ENCODE measurements at places on chromosomes 4 and X.

GRCh38 chr4:173301518-173302201 is 32.5 kb downstream of the HMGB2 start:
- no peak for DNase-seq

DNA sequence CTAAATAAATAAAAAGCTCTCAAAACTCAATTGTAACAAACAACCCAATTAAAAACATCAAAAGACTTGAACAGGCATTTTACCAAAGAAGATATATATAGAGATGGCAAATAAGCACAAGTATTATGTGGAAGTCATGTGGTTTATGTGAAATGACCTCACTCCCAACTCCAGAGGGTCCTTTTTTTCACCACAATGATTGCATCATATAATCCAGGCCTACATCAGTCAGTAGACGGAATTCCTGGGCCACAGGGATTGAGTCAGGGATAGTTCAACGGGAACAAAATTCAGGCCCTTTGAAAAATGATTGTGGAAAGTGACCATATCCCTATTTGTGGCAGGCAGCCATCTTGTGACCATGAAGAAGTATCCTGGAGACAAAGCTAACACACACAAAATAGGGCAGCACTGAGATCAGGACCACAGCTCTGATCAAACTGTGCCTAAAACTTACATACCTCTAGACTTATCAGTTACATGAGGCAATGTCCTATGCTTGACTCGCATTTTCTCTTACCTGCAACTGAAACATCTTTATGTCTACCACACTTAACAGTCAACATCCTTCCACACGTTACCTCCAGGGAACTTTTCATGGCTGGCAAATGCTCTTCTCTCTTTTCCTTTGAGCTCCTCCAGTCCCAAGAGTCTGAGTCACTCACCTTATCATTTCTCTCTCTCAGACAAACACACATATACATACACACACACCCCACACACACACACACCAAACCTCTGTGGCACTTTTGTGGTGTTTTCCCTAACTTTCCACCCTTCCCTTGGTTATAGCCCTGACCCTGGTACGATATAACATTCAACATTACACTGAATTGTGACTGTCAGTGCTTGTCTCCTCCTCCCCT is 113.5 kb downstream of the PHF8 start:
- DNase-seq, result no peak

GRCh38 chr4:83010522-83011318 is at the start of gene LIN54:
Gene LIN54, minus strand, starts transcription at chr4:83010823. Its CDS starts 25,979 bp downstream, at chr4:82984844.
- DNase-seq, result no peak

GRCh38 chrX:23989689-23990088 is 37.3 kb downstream of the KLHL15 start:
- no peak for DNase-seq

DNA sequence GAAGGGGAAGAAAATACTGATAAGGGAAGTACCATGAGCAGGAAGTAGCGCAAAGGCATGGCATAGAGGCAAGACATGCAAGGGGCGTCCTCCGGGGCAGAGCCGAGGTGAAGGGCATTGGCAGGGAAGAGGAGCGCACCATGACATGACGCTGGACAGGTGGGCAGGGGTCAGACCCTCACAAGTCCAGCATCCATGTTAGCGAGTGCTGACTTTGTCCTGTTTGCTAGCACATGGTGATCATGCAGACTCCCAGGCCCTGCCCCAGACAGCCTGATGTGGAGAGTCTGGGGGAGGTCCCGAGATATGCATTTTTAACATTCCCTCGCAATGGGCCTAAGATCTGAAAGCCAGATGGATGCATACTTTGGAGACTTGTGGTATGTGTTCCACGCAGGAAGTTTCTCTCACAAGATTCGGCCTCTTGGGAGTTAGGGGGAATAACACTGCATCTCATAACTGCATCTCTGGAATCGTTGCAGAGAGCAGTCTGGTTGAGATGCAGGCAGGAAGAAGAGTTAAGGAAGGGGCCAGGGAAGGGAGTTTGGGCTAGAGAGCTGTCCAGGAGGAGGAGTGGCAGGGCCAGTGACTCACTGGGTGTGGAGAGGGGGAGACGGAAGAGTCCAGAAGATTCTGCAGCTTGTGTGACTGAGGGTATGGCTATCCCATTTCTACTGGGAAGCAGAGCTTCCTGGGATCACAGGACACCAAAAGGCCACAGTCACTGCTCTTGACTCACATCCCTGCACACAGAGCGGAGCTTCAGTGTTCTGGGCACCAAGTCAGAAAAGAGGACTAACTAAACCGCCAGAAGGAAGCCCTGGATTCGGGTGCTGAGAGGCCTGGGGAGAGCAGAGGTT is 59.7 kb downstream of the FAM184B start:
- no peak for DNase-seq

- DNase-seq, result no peak
These were observed 49.7 kb upstream of the NPNT start for GRCh38 chr4:105845559-105845958.

GRCh38 chrX:23012636-23013035 is 12.9 kb downstream of the DDX53 start:
- DNase-seq, result no peak

DNA sequence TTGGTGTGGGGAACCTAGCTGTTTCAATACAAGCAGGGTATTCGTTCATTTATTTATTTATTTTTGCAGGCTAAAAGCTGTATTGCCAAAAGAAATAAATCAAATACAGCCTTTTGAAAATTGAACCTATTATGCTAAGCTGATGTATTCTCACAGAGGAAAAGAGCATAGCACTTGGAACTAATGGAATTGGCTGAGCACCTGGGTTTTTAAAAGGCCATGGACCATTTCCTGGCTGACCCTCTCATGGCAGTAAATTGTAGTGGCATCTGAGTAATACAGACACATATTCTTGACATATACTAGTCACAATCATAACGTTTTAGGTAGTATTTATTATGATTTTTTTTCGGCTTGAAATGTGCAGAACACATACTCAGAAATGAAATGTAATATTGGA is 71.8 kb upstream of the ALG13 start:
- no peak for DNase-seq

GRCh38 chr4:137075586-137075985 is 456.7 kb downstream of the PCDH18 start:
- DNase-seq, result no peak

DNA sequence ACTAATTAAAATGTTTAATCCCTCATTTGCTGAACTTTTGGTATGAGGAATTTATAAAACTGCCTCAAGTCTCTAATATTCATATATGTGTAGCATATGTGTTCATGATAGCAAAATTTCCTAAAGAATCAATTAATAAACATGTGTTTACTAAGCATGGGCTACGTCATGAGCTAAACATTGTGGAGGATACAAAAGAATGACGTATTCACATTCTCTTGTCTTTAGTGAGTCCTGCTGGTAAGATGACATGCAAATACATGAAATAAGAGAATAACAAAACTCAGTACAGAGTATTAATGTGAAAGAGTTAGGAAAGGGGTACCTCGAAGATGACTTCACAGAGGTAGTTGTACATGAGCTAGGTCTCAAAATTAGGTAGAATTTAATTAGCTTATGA is 121.9 kb upstream of the POF1B start:
- no peak for DNase-seq

- DNase-seq, result no peak
These were observed 58.1 kb upstream of the HOPX start for GRCh38 chr4:56739066-56739777.

DNA sequence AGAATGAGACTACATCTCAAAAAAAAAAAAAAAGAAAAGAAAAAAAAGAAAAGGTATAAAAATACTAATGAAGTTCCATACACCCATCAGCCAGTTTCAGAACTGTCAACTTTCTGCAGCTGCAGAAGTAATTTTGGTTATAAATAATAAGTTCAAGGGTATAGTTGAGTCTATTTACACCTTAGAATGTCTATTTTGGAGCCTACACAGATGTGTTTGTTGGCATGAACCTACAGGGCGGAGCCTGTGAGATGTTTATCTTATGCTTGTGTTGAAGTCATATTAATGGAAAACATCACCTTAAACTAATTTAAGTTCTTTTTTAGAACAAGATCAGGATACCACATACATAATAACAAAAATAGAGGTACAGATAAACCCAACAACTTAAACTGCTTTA is 85.8 kb downstream of the RAPGEF2 start:
- no peak for DNase-seq

DNA sequence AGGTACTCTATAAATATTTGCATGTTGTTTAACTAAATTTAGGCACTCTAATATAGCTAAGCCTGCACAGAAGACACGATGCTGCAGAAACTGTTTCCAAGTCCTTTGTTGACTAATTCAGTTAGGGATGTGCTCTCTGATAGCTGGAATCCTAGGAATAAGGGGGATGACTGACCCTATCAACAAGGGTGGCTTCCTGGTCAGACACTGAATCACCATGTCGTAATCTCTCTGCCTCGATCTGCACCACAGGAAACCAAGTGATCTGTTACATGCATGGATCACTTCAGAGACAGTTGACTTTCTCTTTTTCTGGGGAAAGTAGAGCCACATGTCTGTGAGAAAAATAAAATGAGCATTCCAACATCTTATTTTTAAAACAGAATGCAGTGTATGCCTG is 169.1 kb downstream of the GUCY2F start:
- DNase-seq, result no peak

GRCh38 chr4:125316401-125316790 is 1.6 kb downstream of the FAT4 start:
- no peak for DNase-seq

DNA sequence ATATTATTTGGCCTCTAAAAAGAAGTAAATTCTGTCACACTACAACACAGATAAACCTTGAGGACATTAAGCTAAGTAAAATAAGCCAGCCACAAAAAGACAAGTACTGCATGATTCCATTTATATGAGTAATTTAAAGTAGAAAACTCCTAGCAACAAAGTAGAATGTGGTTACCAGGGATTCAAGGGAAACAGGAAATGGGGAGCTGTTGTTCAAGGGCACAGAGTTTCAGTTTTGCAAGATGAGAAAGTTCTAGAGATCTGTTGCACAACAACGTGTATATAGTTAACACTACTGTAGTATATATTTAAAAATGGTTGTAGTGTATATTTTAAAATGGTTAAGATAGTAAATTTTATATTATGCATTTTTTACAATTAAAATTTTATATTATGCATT is 25.4 kb downstream of the SEC31A start:
- peak; percentile 91 for DNase-seq

- no peak for DNase-seq
These were observed 247.6 kb downstream of the CBLL2 start for GRCh38 chrX:22520128-22520828.

GRCh38 chr4:80201252-80202151 is 4.2 kb downstream of the PRDM8 start:
- no peak for DNase-seq

- no peak for DNase-seq
These were observed 837 bp downstream of the CITED1 start for GRCh38 chrX:72304877-72305276.

DNA sequence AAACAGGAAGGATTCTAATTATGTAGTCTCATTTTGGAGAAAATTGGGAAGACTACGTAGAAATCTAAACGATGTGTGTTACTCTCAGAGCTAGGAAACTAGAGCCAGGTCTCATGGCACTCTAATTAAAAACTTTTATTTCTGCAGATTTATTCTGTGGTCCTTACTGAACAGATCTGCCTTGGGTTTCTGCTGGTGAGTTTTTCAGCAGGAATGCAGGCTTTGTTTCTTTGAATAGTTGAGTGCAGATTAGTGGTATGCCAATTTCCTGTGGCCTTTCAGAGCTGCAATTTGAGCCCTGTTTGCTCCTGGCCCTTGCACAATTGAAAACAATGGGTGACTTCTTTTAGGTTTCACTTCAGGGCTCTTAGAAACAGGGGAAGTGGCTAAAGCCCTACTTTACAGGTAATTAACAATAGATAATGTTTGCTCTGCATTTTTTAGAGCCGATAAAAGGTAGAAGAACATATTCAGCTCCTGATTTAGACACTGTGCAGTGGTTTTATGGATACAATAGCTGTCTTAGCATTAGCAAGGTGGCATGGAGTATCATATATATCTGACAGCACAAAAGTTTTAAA is 21.8 kb downstream of the SPRY1 start:
- DNase-seq, result peak; percentile 73

- DNase-seq, result no peak
These were observed 109.4 kb downstream of the DLG3 start for GRCh38 chrX:70554081-70554480.

DNA sequence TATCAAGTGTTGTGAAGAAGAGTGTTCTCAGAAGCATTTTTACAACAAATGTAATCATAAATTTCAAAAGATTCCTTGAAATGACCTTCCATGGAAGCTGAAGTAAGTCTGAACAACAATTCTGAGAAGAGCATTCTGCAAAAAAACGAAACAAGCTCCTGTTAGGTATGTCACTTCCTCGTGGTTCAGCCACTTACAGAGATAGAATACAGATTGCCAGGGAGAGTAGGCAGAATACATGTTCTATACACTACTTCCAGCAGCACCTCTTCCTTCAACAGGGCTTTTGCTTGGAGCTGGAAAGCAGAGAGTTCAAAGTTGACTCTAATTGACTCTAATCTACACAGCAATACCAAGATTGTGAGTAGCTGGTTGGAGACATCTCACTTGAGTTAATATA is 274.5 kb downstream of the ADGRA3 start:
- no peak for DNase-seq

DNA sequence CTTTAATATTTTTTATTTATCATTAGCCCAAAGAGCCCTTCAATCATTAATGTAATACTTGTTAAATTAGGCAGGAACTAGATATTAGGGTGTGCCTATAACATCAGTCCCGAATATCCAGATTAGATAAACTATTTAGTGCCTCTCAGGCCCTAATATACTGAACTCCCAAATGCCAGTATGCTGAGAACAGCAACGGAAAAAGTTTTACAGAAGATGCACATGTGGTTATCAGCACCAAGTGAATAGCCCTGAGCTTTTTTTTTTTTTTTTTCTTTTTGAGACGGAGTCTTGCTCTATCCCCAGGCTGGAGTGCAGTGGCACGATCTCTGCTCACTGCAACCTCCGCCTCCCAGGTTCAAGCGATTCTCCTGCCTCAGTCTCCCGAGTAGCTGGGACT is 13.0 kb upstream of the ELF2 start:
- DNase-seq, result no peak

DNA sequence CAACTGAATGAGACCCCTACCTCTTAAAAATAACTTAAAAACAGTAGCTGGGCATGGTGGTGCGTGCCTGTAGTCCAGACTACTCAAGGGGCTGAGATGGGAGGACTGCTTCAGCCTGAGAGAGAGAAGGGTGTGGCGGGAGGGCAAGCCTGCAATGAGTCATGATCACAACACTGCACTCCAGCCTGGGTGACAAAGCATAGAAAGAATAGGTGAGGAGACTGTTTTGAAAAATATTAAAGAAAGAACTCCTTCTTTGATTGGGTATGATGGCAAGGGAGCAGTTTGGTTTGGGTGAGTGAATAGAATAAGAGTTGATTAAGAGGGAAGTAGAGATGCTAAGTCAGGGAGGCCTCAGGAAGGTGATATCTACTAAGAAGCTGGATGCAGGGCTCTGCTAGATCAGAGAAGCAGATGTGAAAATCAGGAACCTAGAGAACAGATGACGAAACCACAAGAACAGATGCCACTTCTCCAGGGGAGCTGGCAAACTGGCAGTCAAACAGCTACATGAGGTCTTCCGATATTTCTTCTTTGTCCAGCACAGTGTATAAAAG is 318.6 kb downstream of the OPHN1 start:
- no peak for DNase-seq

GRCh38 chrX:70012756-70013155 is 37.0 kb downstream of the AWAT2 start:
- DNase-seq, result no peak

Data from BJ (cell line).